ENCODE measurements at places on chromosomes 5 and 9.

GRCh38 chr5:174188295-174188694 lies 142.8 kb downstream of the NSG2 start:
- no peak for DNase-seq

- no peak for DNase-seq
Measured at GRCh38 chr9:90883661-90884060, 82.0 kb downstream of the SYK start.

DNA sequence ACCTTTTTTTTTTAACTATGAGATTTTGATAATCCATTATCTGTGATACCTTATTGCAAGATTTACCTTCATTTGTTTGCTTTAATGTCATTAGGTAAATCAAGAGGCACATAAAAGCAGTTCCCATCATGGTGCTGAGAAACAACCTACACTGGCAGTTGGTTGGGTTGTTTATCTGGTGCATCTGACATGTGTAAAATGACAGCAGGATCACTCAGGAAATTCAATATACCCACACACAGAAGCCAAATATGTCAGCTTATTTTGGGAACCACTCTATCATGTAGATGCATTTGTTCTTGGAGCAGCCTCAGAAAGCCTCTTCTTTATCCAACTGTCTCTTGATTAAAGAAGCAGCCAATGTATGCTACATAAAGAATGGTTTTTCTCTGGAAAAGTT lies 7.8 kb upstream of the CCDC192 start:
- DNase-seq, result no peak

DNA sequence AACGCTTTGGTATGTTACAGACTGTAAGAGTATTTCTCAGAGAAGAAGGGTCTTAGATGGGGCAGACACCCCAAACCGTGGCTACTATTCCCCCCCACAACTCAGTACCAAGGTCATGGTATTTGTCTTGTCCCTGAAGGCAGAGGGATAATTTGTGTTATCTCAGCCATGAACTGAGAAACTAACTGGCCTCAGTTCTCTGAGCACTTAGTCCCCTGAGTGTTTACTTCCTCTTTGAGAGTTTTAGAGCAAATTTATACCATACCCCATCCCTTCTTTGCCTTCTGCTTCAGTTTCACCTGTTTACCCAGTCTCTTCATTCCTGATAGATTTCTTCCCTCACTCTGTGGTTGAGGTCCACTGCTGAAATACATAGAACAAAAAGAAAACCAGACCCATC lies 183.9 kb downstream of the LRRC70 start:
- DNase-seq, result no peak

GRCh38 chr9:4794691-4795090 lies 1.9 kb downstream of the RCL1 start:
- no peak for DNase-seq

- no peak for DNase-seq
Measured at GRCh38 chr5:14521748-14522147, 59.8 kb upstream of the OTULINL start.

GRCh38 chr5:18745042-18745987 lies 1111.1 kb downstream of the TAF11L14 start:
- DNase-seq, result no peak

DNA sequence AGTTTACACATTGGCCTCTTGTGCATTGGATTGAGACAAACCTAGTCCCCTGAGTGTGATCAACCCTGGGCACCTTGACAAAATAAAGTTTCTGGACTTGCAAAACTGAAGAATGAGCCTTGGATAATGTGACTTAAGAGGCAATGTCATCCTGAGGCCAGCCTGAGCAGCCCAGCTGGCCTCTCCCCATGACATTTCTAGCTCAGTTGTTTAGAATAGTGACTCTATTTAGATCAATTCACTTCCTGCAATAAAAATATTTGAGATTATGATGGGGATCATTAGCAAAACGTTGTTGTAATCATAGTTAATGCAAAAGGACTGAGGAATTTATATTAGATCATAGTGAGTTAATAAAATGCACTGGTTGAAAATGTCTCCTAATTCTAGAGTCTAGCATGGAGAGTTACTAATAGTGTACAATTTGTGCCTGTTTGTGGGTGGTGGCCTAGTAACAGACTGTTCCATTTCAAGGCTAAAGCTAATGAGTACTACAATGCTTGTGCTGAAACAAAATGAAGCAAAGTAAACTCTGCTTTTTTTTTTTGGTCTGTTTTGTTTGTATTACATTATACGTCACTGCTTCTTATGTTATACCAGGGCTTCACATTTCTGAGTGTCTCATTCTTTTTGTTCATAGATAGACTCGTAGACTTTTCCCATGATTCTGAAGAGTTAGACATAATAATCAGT lies 10.9 kb upstream of the RHOBTB3 start:
- peak; percentile 32 for DNase-seq

DNA sequence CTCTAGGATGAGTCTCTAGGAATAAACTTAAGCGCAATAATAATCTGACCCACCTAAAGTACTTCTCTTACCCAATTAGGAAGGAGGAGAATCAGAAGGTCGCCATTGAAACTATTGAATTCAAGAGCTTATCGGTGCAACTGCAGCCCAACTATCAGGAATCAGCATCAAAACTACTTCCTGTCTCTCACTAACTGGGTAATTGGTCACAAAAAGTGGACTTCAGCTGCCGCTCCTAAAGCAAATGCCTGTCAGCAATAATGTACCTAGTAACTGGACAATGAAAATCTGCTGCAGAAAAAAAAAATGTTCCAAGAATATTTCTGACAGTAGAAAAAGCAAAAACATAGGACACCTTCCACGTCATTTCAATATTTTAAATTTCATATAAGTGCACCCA lies 3.3 kb downstream of the OR1L8 start:
- no peak for DNase-seq

GRCh38 chr9:95148208-95148520 lies 169.3 kb downstream of the FANCC start:
- DNase-seq, result no peak

GRCh38 chr5:131758520-131758900 lies 38.3 kb downstream of the FNIP1 start:
- peak; percentile 15 for DNase-seq

- DNase-seq, result peak; percentile 56
Measured at GRCh38 chr9:109248133-109248581, 72.7 kb downstream of the EPB41L4B start.

GRCh38 chr9:111069183-111069582 lies 30.9 kb upstream of the LPAR1 start:
- no peak for DNase-seq

- DNase-seq, result peak; percentile 74
Measured at GRCh38 chr5:43514471-43514815, 505 bp downstream of the C5orf34 start.

- DNase-seq, result peak; percentile 47
Measured at GRCh38 chr9:118170032-118170955, 466.1 kb downstream of the TLR4 start.

- no peak for DNase-seq
Measured at GRCh38 chr9:133227242-133227860, 18.3 kb upstream of the OBP2B start.

GRCh38 chr9:134284741-134285140 lies 41.5 kb upstream of the RXRA start:
- DNase-seq, result no peak

DNA sequence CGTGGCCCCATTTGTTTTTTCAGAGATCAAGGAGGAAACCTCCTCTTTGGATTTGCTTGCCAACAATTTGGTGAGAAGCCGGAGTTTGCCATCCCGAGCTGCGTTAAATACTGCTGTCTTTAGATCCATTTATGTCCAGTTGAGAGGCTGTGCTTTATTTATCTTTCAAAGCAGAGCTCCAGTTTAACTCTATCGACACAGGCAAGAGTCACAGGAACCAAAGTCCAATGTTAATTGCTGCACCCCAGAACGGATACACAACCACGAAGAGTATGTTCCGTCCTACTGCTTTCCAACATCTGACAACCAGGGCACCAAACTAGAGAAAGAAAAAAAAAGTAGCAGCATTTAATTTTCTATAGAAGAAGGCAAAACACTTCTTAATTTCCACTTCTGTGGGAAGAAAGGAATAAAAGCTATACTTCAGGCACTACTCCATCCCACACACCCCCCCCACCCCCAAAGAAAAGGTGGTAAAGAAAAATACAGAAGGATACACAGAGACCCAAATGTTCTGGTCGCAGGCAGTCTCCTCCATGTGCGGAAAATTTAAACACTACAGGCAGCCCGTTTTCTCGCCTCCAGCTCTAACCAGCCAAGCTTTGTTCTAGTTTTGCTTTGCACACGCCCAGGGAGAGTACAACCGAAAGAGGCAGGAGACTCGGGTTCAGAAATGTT lies 1.1 kb downstream of the FEM1C start:
- DNase-seq, result no peak

DNA sequence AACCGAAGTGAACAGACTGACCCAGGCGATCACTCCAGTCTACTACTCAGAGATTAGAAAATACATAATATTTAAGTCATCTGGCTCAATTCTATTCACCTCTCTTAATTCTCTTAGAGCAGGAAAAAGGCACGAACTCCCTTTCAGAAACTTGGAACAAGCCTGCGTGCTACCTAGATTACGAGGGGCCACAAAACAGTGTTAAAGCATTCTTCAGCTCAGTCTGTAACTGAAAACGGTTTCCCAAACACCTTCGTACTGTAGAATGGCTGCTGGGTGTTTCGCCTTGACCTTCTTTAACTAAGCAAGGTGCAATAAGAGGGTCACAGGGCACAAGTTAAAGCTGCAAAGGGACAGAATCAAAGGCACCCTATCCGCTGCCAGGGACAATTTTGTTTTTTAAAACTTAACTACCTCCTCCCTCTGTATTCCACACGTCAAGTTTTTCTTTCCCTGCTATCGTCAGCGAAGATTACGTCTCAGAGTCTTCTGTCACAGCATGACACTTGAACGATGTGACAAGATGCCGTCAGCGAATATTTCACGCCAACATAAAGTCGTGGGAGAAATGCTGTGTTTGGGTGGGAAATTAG lies 687 bp downstream of the LYSMD3 start:
- DNase-seq, result peak; percentile 21

DNA sequence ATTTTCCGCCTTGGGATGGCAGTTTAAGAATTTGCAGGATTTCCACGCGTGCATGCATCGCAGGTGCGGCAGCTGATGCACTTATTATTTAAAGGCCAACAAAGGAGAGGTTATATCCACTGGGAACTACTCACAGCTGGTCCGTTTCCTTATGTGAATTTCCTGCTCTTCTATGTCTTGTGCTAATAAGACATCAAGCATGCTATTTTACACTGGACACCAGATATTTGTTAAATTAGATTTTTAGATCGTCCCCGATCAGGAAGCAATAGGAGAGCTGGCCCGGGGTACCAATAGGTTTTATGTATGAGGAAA lies 476 bp upstream of the DTWD2 start:
- no peak for DNase-seq

DNA sequence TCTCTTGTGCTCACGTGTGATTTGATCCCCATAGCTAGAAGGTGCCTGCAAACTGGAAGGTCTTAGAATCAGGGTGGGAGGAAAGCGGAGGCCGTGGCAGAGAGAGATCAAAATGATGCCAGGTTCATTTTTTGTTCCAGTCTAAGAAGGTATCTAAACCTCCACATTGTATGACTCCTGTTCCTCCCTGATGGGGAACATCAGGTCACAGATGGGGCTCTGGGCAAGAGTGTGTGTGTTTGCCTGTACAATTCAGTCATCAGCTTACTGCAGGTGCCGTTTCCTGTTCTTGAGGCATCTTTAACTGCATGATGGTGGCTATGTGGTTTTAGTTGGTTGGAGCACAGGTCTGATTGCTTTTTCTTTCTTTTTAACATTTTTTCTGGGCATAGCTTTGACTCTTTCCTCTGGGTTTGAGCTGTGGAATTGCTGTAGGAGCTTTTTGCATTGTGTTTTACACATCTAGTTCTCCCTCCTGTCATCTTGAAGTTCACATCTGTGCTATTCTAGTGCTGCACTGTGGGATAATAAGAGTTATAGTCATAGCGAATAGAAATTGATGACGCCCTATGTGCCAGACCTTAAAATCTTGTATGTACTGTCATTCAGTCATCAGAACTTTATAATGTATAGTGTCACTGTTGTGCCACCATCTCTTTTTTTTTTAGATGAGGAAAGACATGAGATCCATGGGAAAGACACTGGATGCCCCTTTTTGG lies 30.8 kb downstream of the ARHGAP26 start:
- DNase-seq, result no peak

GRCh38 chr9:134408389-134408788 lies 82.1 kb downstream of the RXRA start:
- no peak for DNase-seq

GRCh38 chr9:33264003-33264472 lies 470 bp downstream of the BAG1 start:
- peak; percentile 39 for DNase-seq

DNA sequence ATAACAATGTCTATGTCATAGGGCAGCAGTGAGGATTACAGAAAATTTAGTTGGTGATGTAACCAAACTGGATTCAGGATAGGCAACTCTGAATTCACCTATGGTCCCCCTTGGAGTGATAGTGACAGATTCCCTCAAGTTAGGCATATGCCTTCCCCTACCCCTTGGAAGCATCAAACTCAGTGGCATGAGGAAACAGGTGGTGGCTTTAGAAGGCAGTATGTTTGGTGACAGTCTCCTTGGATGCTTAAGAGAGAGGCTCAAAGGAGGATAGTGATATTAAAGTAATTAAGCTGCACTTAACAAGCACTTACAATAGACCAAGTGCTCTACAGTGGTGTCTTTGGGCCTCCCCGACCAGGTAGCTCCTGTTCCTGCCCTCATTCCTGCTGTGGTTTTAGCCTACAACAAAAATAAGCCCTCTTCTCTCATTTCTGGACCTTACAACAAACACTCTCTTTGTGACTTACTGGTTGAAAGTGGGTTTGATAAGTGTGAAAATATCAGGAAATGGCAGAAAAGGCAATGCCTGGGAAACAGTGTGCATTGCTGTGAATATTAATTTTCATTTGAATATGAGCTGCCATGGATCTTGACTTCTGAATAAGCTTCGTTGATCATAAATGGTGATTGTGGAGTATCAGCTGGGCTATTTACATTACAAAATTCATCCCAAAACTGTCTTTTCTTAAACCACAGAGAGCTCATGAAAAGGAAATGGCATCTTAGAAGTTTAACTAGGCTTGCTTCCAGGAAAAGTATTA lies 29.2 kb downstream of the NR4A3 start:
- no peak for DNase-seq

GRCh38 chr5:139399501-139400121 lies 4.3 kb downstream of the SPATA24 start:
- DNase-seq, result no peak

DNA sequence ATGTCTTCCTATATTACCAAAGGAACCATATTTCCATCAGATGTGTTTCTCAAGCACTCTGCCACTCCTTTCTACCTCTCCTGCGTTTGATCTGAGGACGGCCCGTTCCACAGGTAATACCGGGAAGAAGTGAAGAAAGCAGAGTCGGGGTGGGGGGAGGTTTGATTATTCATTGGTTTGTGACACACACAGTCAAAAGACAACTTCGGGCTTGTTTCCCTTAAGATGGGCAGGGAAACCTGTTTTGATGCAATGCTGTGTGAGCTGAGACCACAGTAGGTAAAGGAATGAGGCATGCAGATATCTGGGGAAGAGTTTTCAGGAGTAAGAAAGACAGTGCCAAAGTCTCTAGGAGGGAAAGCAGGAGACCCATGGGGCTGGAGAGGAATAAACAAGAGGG lies 54.0 kb downstream of the BOD1 start:
- DNase-seq, result no peak

- no peak for DNase-seq
Measured at GRCh38 chr9:108274971-108275370, 580.8 kb downstream of the ACTL7B start.

- no peak for DNase-seq
Measured at GRCh38 chr5:22277006-22277405, 576.1 kb downstream of the CDH12 start.
